ENCODE measurements at places on chromosomes 16 and 17. TPM values are rescaled to one million over a fixed set of nuclear protein-coding genes. Genes with fewer than 3 reads are reported as not detected.

PLCG2 gene
- total RNA-seq: 2.7 TPM

RNF151 gene
- not detected for total RNA-seq

TEDC2 gene
- 37.5 TPM for total RNA-seq

- DNase-seq: peak; percentile 98
Observed at GRCh38 chr17:28728364-28729200, at the start of gene NEK8. Gene NEK8, plus strand, starts transcription at chr17:28728788. Its CDS starts 26 bp downstream, at chr17:28728814.

DNA sequence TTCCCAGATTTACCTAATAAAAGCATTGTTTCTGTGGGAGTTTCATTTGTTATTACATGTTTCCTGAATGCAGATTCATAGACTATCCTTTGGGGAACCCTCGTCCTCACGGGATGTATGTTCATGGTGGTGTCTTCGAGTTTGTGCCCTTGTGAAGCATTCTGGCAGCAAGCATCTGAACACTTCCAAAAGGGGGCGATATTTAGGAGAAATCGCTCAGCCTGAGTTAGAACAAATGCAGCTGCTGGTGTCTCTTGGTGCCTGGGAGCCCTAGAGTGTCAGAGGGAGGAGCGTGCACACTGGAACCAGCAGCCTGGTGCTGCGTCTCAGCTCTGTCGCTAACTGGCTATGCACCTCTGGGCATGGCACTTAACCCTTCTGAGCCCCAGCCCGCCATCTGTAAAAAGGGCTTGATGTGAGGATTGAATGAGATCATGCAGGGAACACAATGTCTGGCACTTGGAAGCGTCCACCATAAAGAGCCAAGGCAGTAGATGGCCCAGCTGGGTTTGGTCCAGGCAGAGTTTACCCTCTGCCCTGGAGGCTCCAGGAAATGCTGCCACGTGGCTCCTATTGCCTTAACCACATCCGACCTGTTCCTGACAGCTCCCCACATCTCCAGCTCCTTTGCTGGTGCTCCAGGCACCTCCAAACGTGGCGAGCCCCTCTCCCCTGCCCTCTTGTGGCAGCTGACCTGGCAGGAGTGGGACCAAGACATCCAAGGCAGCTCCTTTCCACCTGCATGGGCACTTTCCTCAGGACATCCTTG is 25.0 kb upstream of the C16orf78 start:
- DNase-seq: no peak

CCDC200 gene
- total RNA-seq: not detected

CLDN6 gene
- 0.22 TPM for total RNA-seq

BTBD17 gene
- total RNA-seq: not detected

DNA sequence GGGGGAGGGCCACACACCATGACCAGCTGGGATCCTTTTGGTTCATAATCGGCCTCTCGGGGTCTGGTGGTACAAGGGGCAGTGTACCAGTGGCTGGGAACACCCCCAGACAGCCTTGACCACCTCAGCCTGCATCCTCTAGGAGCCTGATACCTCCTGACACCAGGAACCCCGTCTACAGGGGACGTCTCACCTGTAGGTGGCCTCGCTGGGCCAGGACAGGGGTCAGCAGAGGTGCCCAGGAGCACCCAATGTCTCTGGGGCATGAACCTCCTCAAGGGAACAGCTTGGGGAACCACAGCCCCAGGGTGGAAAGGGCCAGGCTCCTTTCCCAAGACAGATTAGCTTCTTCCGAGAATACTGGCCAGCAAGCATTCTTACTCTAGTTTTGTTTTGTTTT is 2.5 kb upstream of the METRNL start:
- DNase-seq: no peak

DNA sequence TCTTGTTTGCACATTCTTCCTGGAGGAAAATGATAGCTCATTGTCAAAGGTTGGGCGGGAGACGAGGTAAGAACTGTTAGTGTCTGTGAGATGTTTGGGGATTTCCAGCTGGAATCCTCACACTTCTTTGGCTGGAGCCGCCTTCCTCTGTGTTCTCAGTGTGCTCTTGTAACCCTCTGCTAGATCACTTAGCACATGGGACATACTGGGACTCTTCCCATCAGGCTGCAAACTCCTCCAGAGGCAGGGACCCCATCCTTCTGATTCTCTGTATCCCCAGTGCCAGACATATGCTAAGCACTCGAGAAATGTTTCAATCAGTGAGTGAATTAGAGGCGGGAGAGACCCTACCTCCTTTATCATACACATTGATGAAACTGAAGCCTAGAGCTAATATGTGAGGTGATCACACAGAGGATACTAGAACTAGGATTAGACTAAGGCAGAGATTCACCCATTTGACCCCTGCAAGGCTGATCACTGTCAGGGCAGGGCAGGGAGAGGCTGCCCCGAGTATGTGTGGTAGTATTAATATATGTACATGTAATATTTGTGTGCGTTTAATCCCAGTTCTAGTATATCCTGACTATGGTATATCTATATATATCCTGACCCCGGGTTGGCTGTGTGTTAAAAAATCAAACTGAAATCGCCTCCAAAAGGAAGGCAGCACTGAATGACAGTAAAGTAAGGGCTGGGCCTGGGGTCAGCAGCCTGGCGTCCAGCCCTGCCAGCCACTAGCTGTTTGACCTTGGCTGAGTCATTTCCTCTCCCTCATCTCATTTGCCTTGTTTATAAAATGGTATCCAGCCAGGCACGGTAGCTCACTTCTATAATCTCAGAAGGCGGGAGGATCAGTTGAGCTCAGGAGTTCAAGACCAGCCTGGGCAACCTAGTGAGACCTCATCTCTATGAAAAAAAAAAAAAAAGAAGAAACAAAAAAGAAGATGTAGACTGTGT is 75.5 kb upstream of the TBX2 start:
- DNase-seq: no peak

- no peak for DNase-seq
Observed at GRCh38 chr16:397135-397661, at the start of gene NME4. Gene NME4, plus strand, starts transcription at chr16:397199. Its CDS starts 24 bp downstream, at chr16:397223.

LMF1 gene
- 9.3 TPM for total RNA-seq

- DNase-seq: no peak
Observed at GRCh38 chr17:27457731-27458523, 1.7 kb downstream of the KSR1 start.

DNA sequence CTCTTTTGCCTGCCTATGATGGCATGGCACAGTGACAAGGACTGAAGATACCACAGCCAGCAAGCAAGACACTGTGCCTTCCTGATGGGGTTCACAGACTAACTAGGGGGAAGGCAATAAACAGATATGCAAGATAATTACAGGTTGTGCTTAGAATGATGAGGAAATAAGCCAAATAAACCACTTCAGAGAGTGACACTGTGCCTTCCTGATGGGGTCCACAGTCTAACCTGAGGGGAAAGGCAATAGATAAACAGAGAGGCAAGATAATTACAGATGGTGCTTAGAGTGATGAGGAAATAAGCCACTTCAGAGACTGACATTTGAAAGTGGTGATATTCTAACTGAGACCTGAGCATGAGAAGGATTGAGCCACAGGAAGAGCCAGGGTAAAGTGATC is 84.2 kb downstream of the HS3ST2 start:
- DNase-seq: no peak

DNA sequence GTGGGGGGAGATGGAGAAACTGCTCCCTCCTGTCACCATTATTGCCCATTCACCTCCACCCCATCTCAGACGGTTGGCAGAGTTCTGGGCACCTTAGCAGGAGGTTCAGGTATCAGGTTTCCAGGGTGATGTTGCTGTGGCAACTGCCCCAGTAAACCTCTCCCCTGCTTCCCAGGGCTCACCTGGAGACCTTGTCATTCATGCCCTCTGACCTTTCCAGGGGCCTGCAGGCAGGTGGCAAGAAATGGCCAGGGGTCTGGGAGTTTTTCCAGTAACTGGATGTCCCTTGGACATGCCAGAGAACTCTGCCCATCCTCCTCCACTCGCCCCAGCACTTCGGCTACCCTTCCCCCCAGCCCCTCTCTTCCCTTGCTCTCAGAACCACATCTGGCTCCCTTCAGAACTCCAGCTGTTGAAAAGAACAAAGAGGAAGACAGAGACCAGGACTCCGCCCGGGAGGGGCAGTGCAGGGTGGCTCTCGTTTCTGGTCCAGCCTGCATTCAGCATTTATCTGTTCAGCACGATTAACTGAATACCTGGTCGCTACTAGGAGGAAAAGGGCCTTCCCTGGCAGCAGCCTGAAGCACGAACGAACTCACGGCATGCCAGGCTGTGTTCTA is 8.5 kb downstream of the MLLT6 start:
- DNase-seq: no peak

PPP1R27 gene
- total RNA-seq: not detected

- DNase-seq: no peak
Observed at GRCh38 chr17:12089809-12090384, 69.2 kb downstream of the MAP2K4 start.

ITGA2B gene
- total RNA-seq: 0.90 TPM

- DNase-seq: no peak
Observed at GRCh38 chr17:68456339-68457167, 743 bp downstream of the WIPI1 start.

TMEM238L gene
- total RNA-seq: not detected

DNA sequence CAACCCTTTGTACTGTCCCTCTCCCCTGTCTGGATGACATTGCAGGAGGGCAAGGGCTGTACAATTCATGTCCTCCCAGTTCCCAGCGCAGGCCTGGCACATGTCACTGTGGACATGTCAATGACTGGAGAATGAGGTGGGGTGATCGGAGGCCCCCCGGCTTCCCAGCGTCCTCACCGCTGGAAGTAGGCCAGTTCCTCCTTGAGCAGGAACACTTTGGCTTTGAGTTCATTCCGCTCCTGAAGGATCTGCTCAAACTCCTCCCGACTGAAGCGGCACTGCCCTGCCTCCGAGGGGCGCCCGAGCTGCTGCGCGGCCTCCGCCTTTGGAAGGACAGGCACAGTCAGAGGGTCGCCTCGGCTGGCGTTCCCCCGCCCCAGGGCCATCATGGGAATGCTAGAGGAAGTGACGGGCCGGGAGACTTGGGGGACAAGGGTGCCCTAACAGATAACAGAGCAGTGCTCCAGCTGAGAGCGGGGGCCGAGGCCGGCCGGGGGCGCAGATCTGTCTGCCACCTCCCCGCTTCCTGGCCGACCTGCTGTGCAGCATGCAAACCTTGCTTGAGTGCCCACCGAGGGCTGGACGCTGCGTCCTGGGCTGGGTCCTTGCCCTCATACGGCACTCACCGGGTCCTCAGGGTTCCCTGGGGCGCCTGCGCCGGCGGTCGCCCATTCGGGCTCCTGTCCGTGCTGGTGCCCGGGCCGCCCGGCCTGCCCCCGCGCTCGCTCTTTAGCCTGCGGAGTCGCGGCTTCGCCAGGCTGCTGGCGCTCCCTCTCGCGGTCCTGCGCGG is 1.3 kb downstream of the RILP start:
- no peak for DNase-seq

OR2C1 gene
- total RNA-seq: not detected

DNA sequence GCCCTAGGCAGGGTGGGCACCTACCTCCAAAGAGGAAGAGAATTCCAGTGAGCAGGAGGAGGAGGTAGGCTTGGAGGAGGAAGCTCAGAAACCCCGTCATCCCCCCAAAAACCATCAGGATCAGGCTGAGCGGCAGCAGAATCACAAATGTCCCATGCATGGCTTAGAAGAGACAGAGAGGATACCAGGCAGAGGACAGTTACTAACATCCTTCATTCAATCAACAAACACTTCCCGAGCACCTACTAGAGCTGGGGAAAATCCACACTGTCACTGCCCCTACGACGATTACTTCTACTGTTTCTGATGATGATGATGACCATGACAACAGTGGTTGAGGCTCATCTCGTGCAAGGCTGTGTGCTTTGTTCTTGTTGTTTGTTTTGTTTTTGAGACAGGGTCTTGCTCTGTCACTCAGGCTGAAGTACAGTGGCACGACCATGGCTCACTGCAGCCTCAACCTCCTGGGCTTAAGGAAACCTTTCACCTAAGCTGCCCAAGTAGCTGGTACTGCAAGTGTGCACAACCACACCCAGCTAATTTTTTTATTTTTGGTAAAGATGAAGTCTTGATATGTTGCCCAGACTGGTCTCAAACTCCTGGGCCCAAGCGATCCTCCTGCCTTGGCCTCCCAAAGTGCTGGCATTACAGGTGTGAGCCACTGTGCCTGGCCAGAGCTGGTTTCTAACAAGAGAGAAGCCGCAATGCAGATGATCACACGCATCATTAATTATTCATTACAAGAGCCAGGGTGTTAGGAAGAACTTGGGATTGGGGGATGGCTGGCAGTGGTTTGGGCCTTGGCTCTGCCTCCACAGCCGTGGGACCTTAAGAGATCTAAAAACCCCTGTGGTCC is 18.0 kb downstream of the TMEM114 start:
- no peak for DNase-seq

DNA sequence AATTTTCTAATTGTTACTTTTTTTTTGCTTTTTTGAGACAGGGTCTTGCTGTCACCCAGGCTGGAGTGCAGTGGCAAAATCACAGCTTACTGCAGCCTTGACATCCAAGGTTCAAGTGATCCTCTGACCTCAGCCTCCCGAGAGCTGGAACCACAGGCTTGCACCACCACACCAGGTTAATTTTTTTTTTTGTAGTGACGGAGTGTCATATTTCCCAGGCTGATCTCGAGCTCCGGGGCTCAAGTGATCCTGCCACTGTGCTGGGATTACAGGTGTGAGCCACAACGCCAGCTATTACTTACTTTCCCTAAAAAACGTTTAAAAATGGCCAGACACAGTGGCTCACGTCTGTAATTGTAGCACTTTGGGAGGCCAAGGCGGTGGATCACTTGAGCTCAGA is 6.6 kb downstream of the NPLOC4 start:
- no peak for DNase-seq

DNA sequence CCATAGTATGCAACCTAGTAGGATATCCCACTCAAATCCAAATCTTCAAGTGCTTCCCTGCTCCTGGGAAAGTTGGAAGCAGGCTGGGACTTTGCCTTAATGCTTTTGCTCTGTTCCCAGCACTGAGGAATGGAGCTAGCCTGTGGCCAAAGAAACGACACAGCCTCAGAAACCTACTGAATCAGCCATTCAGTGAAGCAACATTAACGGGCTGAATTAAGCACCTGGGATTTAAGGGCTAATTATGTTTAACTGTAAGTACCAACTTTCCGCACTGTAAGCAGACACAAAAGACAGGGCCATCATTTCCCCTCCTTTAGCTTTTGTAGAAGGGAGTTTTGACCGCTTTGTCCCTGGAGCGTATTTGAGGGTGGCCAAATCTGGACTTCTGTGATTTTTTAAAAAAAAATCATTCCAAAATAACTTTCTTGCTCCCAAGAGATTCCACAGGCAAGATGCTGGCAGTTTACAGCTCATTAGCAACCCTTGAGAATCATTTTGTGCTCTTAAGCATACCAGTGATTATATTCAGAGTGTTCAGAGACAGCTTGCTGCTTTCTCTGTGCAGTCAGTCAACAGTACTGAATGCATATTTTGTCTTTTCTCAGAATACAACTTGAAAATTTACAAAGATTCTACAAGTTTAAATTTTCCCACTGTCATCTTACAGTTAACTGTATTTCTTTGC is 17.6 kb upstream of the NOL11 start:
- no peak for DNase-seq

- no peak for DNase-seq
Observed at GRCh38 chr16:81639931-81640680, 139.0 kb upstream of the PLCG2 start.

DNA sequence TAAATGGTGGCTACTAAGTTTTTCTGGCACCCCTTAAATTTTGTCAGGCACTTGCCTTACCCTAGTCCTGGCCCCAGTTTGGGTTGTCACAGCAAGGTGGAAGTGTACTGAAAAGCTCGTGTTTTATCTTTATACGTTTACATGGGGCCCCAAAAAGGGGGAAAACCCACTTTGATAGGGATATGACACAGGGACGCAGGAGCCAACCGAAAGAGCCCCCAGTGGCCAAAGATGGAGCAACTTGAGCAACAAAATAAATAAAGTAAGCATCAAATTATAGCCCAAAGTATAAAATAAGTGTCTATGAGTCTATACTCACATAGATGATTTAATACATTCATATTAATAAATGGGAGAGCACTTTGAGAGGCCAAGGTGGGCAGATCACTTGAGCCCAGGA is 5.0 kb upstream of the CETP start:
- DNase-seq: no peak

- DNase-seq: no peak
Observed at GRCh38 chr17:66686601-66687000, 148.3 kb upstream of the CACNG5 start.

Data from activated T-cell treated with anti-CD3 and anti-CD28 coated beads, Interleukin-2, amount 50 U/mL, for 4 hours (primary cell).